A549 (cell line): ENCODE measurements at places on chromosomes 11 and 22.

GRCh38 chr11:86101941-86102407 lies 33.1 kb upstream of the PICALM start:
- DNase-seq: peak; percentile 47

DNA sequence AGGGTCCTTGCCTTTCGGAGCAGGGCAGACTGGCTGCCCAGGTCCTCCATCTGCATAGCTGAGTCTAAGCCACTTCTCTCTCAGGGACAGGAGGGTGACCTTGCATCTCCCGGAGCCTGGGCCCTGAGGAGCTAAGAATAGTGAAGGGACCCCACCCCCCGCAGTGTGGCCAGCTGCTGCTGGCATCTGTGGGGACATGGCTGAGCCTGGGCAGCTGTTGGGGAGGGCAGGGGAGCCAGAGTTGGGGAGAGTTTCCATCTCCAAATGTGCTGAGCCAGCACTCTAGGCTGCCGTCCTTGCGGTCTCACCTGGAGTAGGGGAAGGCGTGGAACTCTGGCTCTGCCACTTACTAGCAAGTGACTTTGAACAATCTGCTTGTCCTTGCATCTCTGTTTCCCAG lies 34.8 kb upstream of the SHISAL1 start:
- DNase-seq: no peak

DNA sequence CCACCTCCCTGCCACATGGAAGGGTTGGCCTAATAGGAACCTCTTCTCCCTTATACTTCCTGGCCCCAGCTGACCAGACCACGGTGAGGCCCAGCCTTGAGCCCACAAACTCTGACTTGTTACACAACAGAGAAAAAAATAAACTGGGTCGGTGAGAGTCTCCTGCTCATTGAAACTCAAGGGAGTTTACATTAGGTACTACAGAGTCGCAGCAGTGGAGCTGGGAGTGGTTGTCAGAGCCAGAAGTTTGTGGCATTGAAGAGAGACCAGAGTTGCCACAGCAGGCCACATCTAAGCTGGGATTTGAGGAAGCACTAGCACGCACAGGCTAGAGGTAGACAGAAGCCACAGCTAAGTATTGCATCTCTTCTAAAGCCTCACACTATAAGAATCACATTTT lies 296.2 kb downstream of the DDX10 start:
- DNase-seq: no peak

GRCh38 chr22:44030051-44030701 lies 6.1 kb downstream of the PARVB start:
- DNase-seq: no peak

DNA sequence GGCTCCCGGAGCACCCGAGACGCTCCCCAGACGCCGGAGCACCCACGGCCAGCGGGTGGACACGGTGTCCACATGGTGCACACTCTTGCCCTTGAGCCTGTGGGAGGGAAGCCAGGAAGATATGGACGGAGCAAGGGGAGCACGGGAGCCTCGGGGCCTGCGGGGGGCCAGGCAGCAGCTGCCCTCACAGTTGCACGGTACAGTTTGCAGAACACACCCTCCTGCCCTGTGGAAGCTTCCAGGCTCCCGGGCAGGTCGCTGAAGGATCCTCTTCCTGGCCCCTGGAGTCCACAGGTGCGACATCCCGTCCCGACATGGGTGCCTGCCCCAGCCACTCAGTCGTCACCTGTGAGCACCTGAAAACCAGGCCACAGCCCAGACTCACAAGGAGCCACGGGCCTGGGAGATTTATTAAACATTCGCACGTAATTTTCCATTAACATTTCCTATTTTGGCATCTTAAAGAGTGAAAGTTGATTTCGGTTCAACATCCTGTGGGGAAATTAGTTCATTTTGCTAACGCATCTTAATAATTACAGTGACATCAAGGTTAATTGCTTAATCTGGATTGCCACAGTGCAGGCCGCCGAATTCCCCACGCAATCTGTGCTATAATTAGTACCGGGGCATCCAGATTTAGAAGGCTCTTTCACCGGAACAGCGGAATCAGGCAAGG lies 253.3 kb downstream of the BRD1 start:
- no peak for DNase-seq

GRCh38 chr11:66653123-66653522 lies 14.6 kb downstream of the RBM4 start:
- no peak for DNase-seq

DNA sequence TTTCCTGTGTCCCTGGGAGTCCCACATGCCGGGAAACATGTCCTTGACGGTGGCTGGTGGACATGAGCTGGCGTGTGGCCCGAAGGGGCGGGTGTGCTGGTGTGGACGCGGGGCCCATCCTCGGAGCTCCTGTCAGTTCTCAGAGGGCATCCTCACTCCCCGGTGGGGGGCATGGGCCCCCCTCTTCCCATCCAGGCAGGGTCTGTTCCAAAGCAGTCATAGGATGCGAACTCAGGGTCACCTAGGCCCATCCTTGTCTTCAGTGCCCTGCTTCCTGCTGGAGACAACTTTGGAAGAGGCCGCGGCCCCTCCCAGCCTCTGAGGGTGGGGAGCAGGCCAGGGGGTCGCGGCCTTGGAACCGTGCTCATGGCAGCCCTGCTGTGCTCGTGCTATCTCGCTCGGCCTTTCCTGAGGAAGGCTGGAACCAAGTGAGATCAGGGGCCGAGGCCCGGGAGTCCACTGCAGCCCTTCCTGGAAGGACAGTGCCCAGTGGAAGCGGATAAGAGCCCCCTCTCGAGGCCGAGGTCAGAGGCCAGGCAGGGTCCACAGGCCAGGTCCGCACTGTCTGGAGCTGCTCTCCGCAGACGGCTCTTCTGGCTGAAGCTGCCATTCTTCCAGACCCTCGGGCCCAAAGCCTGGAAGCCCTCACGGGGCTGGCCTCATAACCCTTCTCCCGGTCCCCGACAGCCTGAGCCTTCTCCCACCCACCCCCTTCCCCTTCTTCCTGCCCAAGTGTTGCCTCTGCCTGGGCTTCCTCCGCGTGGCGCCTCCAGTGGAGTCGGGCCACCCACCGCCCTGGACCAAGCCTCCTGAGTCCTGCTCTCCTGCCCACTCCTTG lies 8.7 kb downstream of the GRK2 start:
- no peak for DNase-seq

- DNase-seq: no peak
Measured at GRCh38 chr11:30420233-30420787, 97.4 kb downstream of the ARL14EP start.

GRCh38 chr11:47131136-47131535 lies 45.5 kb downstream of the ARFGAP2 start:
- DNase-seq: no peak

GRCh38 chr11:46889689-46890475 lies 28.5 kb downstream of the LRP4 start:
- peak; percentile 75 for DNase-seq

GRCh38 chr11:125429807-125430678 lies 66.0 kb downstream of the FEZ1 start:
- no peak for DNase-seq

DNA sequence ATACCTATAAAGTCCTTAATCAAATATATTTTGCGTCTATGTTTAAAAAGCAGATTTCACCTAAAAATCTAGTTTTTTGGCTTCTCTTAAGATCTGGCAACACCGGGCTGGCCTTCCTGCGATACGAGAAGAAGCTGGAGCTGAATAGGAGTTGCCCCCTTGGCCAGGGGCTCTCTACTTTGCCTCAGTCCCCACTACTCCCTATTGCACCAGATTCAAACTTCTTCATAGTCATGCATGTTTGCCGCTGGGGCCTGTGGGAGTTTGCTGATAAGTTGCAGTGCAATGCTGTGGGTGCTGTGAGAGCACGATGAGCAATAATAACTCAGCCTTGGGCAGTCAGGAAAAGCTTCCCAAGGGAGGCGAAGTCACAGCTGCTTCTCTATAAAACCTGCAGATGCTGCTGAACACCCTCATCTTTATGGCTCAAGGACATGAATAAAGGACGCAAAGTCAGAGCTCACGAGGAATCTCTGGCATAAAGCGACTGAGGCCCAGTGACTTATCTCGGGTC lies 15.2 kb upstream of the EIF3D start:
- DNase-seq: no peak

GRCh38 chr11:45332276-45332934 lies 46.3 kb upstream of the SYT13 start:
- DNase-seq: peak; percentile 64

- DNase-seq: no peak
Measured at GRCh38 chr22:30314915-30315314, 11.8 kb downstream of the TBC1D10A start.

DNA sequence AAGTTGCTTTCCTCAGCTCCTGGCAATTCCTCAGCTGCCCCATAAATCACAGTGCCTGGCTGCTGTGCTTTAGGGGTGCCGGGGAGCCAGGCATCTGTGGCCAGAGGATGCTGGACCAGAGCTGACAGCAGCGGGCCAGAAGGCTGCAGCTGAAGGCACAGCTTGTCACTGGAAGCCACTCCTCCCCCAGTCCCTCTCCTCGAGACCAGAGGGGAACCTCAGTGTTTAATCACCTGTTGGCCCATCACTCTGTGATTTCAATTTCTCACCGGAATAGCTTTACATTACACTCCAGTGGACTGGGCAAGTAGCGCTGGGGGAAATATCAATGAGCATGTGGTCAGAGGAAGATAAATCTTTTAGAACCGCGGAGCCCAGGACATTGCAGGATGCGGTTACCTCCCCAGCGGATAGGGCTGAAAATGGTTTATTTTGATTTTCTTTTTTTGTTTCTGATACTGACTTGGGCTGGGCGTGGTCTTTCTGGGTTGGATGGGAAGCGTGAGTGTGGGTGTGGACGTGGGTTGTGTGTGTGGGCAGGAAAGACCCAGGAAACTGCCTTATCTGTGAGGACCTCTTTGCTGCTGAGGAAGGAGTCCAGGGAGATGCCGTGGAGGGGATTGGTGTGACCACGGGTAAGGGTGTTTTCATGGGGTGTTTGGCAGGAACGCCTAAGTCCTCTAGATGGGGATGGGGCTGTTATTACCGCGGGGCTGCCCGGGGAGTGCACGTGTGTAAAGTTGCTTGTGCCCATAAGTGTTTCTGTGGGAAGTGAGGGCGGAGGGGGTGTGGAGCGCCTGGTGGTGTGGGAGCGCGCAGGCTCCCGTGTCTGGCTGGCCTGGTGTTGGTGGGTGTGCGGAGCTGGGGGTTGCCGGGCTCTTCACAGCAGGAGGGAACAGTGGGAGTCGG lies 4.0 kb downstream of the DAGLA start:
- no peak for DNase-seq

DNA sequence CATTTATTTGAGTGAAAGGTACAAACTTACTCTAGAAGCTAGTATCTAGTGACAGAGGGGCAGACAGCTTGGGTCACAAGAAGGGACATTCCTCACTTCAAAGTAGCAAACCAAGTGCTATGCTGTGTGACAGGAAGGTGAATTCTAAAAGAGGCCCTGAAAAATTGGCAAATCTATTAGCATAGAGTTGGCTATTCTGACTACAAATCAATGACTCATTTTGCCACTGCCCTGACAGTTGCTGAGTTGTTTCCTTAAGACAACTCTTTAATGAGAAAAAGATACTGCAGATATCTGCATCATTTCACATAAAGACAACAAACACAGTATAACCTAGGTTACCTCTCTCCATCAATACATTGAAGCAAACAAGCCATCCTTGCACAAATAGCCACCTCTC lies 524.0 kb upstream of the LRRC4C start:
- DNase-seq: no peak

GRCh38 chr22:20833225-20833665 lies 25.4 kb downstream of the PI4KA start:
- DNase-seq: no peak

DNA sequence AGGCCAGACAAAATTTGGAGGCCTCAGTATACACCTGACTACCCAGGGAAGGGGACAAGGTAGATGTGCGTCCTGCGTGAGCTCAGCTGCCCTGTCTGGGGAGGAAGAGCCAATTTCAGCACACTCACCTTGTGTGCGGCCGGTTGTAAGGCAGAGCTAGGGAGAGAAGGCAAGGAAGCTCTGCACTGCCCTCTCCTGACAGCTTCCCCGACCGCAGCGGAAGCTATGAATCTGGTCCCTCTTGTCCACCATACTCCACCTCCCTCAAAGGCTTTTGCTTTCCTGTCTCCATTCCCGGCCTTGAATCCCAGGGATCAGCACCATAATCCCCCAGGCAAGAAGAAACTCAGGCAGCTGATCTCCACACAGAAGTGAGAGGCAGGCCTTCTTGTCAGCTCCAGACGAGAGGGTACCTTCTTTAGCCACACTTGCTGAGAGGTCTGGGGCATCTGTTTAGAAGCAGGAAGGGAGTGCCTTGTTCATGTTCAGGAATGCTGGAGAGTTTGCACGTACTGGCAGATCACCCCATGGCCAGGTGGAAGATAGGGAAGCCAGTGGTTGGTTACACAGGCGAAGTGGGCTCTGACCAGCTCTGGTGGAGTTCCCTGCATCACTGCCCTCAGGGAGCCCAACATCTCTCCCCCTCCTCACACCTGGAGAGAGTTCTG lies 62.5 kb downstream of the FEZ1 start:
- DNase-seq: peak; percentile 54

- no peak for DNase-seq
Measured at GRCh38 chr22:47622541-47622940, 860.1 kb downstream of the TBC1D22A start.

- no peak for DNase-seq
Measured at GRCh38 chr11:83613767-83614121, 327.6 kb upstream of the CCDC90B start.

GRCh38 chr11:78714539-78714938 lies 139.9 kb upstream of the NARS2 start:
- DNase-seq: no peak
